ENCODE measurements at places on chromosomes 3 and 15.
A peak's percentile ranks its signal among the peaks of the same experiment; 100 is the strongest.

GRCh38 chr15:76674883-76675282 lies 230.3 kb downstream of the SCAPER start:
- no peak for DNase-seq

GRCh38 chr3:123123716-123124616 lies 57.1 kb downstream of the PDIA5 start:
- DNase-seq: no peak

DNA sequence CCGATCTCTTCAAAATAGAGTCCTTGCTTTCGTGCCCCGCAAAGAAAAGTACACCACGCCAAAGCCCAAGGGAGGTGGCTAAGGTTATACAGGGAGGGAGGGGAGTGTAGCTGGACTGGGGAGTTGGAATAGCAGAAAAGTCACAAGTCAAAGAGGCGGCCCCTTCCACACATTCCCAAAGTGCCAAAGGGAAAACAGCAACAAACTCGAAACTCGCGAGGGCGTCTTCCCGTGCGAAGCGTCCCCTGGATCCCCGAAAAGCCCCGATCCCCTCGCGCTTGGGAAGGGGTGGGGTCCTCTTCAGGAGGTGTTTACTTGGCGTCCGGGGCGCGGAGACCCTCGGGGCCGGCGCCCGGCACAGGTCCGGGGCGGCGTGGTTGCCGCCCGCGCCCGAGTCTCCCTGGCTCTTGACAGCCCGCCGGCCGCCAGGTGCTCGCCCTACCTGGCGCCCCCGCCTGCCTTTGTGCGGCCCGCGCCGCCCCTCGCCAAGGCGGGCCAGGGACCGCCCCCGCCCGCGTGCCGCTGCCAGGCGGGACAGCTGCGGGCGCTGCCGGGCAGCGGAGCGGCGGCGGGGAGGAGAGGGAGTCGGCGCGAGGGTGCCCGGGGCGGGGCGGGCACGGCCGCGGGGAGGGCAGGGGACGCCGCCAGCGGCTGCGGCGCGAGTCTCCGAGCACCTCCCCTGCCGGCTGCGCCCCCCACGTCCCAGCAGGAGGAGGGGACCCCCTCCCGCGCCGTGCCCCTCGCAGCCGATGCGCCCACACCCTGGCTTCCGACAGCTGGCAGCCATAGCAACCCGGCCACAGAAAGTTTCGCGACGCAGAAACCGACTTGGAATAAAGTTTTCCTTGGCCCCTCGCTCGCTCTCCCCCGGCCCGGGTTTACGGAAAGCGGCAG lies 966 bp downstream of the MYO1E start:
- DNase-seq: peak; percentile 79

GRCh38 chr3:133197619-133198018 lies 159.4 kb downstream of the TMEM108 start:
- no peak for DNase-seq

- DNase-seq: no peak
These were observed 27.8 kb upstream of the AZI2 start for GRCh38 chr3:28376424-28376823.

DNA sequence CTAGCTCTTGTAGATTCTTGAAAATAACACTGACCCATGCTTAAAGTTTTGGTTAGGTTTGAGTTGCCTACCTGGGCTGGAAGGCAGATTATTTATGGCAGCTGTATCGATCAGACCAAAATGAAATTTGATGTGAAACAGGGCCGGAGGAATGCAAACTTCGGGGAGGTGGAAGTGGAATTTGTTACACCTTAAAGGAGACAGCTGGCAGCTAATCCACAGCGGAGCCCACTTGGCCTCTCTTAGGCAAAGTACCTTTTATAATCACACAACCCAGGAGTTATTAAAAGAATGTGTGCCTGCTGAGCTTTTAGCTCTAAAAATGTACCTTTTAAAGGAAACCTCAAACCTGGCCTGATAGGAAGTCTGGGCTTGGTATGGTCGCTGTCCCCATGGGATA lies 250.9 kb upstream of the TPM1 start:
- DNase-seq: no peak

DNA sequence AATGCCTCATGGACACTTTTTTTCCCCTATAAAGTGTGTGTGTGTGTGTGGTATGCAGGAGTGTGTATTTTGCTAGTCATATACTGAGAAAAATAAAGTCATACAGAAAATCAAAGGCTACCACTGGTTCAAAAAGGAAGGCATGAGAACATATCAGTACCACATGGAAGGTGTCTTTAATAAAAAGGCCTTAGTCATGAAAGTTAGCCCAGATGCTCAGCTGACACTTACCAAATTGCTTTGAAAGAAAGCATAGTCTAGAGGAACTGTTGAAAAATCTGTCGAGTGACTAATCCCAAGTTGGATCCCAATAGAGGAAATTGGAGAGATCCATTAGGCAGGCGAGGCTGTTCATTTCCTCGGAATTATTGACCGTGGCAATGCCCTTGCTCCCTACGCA lies 432.9 kb upstream of the CFAP20DC start:
- DNase-seq: no peak

All from mucosa of descending colon (tissue), 3 donors.